ENCODE measurements at places on chromosomes 2 and 18.

- no peak for DNase-seq
Observed at GRCh38 chr2:131034122-131035051, 58.9 kb downstream of the FAM168B start.

- no peak for DNase-seq
Observed at GRCh38 chr2:48129293-48129950, 223.1 kb upstream of the FBXO11 start.

- DNase-seq, result no peak
Observed at GRCh38 chr2:211468877-211469663, 912.7 kb downstream of the CPS1 start.

- DNase-seq, result no peak
Observed at GRCh38 chr18:59555995-59556659, 141.1 kb downstream of the CCBE1 start.

GRCh38 chr2:236552212-236552542 lies 17.4 kb upstream of the ACKR3 start:
- DNase-seq, result no peak

DNA sequence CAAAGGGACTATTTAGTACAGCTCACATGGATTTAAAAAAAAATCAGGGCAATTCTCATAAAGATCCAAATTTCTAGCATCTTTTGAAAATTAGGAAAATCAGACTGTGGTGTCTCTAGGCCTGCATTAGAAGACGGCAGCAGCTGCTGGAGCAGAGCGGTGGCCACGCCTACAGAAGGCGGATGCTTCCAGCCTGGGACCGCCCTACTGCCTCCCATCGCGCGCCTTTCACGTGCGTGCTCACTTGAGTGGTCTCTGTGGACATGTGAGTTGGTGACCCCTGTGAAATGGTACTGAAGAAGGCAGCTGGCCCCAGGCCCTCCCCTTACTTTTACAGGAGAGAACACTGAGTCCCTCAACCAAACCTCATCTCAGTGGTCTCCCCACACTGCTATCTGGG lies 15.2 kb upstream of the ZFP36L2 start:
- DNase-seq, result no peak

DNA sequence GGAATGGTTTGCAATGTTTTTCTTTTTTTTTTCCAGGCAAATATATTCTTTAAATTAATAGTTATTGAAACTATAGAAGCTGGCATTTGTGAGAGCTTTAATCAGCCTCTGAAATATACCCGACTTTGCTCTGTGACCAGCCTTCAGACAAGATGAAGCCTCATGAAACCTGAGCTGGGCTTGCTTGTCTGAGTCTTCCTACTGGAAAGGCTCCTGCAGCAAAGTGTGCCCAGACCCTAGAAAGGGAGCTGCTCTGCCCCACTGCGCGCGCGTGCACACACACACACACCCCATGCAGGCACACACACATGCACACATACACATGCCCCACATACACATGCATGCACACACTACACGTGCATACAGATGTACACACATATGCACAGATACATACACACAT lies 203.3 kb upstream of the NT5C1B start:
- no peak for DNase-seq

- no peak for DNase-seq
Observed at GRCh38 chr18:6557057-6557769, 142.5 kb upstream of the L3MBTL4 start.

- no peak for DNase-seq
Observed at GRCh38 chr18:49728542-49728941, 84.8 kb downstream of the ACAA2 start.

GRCh38 chr2:1502891-1503304 lies 89.6 kb downstream of the TPO start:
- no peak for DNase-seq

DNA sequence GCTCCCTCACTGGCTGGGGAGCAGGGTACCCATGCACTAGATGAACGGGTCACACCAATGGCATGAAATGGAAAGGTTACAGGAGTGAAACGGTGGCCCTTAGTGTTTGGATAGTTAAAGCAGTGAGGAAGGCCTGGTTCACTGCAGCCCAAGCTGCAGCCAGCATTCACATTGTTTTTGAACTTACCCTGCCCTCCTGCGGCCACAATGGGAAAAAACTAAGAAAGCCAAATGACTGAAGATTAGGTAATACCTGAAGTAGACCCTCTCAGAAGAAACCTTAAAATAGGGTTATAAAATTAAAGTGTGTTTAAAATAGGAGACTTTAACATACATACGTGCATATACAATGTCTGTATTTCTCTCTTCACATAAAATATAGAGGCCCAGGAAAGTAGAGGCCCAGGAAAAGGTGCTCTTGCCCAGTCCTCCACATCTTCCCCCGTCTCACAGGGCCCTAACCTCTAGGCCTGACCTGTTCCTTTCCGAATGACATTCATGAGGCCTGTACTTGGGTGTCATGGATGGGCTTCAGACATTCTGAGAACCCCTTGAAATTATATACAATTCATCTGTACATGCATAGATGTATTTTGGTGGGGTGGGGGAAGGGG lies 33.3 kb downstream of the DOK1 start:
- peak; percentile 28 for DNase-seq

GRCh38 chr18:49727816-49728215 lies 85.5 kb downstream of the ACAA2 start:
- no peak for DNase-seq

DNA sequence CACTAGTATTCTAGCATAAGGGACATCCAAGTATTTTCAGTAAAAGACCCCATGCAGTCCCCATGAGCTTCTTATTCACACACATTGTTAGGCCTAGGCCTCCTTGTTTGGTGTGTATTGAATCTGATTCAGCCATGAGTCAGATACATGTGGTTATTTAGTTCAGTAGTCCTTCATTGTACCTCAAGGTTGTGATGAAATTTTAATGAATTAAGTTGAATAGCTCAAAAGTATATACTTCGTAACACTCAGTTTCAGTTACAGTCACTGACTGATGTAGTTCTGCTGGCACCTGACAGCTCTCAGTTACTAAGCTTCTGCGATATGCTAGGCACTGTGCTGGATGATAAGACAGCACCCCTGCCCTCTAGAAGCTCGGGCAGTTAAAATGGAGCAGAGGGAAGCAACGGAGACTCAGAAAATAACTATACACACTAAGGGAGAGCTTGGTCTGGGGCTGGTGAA lies 86.4 kb downstream of the XRCC5 start:
- no peak for DNase-seq

GRCh38 chr2:160338901-160339685 lies 139.0 kb upstream of the ITGB6 start:
- no peak for DNase-seq

DNA sequence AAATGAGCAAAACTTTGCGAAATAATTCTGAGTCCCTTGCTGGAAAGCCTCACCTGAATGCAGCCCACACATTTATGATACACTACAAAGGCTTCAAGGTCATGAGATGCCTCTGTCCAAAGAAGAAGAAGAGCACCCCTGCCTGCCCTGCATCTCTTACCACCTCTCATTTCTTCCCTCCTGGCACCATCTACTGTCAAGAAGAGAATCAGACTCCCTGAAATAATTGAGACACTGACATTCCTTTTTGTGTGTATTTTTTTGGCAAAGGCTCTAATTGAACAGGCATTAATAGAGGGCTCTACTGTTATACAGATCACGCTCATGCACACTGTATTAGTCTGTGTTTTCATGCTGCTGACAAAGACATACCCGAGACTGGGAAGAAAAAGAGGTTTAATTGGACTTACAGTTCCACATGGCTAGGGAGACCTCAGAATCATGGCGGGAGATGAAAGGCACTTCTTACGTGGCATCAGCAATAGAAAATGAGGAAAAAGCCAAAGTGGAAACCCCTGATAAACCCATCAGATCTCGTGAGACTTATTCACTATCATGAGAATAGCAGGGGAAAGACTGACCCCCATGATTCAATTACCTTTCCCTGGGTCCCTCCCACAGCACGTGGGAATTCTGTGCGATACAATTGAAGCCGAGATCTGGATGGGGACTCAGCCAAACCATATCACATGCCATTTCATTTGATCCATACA lies 176.3 kb downstream of the ALPK2 start:
- no peak for DNase-seq

GRCh38 chr2:53188851-53189510 lies 578.6 kb upstream of the CHAC2 start:
- no peak for DNase-seq

DNA sequence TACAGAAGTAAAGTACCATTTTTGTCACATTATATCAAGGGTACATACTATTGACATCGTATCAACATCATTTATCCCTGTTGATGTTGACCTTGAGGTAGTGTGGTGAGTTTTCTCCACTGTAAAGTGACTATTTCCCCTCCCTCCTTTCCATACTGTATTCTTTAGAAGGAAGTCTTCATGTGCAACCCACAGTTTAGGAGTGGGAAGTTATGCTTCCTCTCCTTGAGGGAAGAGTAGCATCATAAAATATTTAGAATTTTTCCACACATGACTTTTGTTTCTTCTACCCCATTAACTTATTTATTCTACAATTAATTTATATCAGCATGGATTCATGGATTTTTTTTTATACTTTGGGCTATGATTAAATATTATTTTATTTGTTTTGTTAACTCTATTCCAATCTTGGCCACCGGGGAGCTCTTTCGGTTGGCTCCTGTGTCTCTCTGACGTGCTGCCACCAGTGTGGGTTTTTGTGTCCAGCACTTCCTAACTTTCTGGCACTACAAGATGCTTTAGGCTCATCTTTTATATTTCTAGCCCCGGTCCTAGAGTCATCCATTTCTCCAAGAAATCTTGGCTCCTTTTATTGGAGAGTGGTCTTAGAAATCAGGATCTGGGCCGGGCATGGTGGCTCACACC lies 19.0 kb downstream of the AQP12B start:
- no peak for DNase-seq
